ENCODE measurements at places on chromosomes 1 and 21.
A peak's percentile ranks its signal among the peaks of the same experiment; 100 is the strongest.

- DNase-seq = no peak
Measured at GRCh38 chr21:40373761-40374160, 473.2 kb downstream of the DSCAM start.

- DNase-seq = no peak
Measured at GRCh38 chr1:225712391-225712790, 59.5 kb upstream of the ENAH start.

- no peak for DNase-seq
Measured at GRCh38 chr1:226600254-226600653, 51.7 kb downstream of the STUM start.

- DNase-seq = no peak
Measured at GRCh38 chr21:35226968-35227744, 178.1 kb upstream of the RUNX1 start.

GRCh38 chr1:33420870-33421775, 9.8 kb downstream of the PHC2 start:
- no peak for DNase-seq

DNA sequence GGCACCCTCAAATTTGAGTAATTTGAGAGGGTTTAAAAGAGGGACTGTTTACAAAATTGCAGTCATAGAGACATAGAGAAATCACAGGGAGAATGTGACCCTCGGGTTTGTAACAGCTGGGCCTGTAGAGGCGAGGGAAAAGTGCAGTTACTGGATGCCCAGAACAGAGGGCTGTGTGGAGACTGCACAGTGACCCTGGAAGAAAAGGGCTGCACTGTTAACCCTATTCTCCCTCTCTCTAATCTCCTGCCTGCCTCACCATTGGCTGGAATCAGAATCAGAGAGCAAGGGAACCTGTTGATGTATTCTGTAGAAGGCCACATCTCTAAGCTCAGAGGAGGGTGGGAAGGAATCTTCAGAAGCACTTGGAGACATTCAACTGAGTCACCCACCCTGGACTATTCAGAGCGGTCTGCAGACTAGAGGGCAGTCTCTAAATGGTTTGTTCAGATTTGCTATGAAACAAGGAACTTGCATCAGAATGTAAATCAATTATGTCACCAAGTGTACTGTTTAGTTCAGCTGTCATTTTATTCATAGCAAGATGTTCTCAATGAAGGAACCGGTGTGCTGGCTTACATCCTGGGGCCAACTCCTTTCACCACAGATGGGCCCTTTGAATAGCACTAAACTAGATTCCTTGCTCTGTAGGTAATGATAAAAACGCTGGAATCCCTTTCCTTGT, 132.2 kb upstream of the HOOK1 start:
- DNase-seq = no peak

- DNase-seq = no peak
Measured at GRCh38 chr1:150176593-150176992, 26.9 kb downstream of the PLEKHO1 start.

- no peak for DNase-seq
Measured at GRCh38 chr1:87588495-87588894, 259.8 kb downstream of the LMO4 start.

- no peak for DNase-seq
Measured at GRCh38 chr1:148290881-148291280, 138.8 kb upstream of the NBPF11 start.

- DNase-seq = no peak
Measured at GRCh38 chr1:107572674-107573211, 392.2 kb downstream of the VAV3 start.

DNA sequence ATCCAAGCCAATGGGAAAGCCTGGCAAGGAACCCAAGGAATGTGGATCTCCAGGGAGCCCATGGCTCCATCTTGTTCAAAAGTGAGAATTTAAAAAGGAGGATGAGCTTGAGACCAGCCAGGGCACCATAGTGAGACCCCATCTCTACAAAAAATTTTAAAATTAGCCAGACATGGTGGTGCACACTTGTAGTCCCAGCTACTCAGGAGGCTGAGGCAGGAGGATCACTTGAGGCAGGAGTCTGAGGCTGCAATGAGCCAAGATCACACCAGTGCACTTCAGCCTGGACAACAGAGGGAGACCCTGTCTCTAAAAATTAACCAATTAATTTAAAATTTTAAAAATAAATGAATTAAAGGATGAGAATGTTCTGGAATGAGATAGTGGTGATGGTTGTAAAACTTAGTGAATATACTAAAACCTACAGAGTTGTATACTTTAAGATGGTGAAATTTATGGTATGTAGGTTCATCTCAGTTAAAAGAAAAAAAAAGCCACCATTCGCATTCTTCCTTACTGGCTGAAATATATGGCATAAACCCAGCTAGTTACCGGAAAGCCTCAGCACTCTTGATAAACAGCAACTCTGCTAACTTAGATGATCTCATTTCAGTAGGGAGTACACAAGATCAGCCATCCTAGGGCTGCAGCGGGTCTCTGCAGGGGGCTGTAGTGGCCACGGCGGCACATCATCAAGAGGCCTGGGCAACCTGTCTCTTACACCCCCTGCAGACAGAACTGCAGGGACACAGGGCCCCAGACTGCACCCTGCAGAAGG, 48.3 kb upstream of the H6PD start:
- DNase-seq = no peak

- no peak for DNase-seq
Measured at GRCh38 chr1:209168204-209168603, 415.3 kb upstream of the CAMK1G start.

DNA sequence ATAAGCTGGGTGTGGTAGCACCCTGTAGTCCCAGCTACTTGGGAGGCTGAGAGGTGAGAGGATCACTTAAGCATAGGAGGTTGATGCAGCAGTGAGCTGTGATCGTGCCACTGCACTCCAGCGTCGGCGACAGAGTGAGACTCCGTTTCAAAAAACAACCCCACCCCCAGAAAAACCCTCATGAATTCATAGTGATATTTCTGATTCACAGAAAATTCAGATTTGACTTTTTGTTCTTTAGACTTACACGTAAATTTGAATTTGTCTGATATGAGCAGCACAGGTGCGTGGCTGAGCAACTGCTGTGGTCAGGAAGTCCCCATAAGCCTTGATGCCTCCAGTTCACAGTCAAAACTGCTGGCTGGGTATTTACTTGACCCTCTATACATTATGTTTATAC, 10.0 kb upstream of the MORC3 start:
- DNase-seq = no peak

GRCh38 chr1:115952547-115952946, 23.8 kb upstream of the SLC22A15 start:
- peak; percentile 43 for DNase-seq
